Central memory CD8-positive, alpha-beta T cell (primary cell): ENCODE measurements at places on chromosomes 1 and 21.
A peak's percentile ranks its signal among the peaks of the same experiment; 100 is the strongest.

GRCh38 chr1:91803123-91803522 is 82.8 kb downstream of the TGFBR3 start:
- peak overlapping the region; percentile 82 for H3K4me3 ChIP-seq
- H3K27me3 ChIP-seq: no peaks in the 10 kb centered on the region
- peak overlapping the region; percentile 99 for H3K27ac ChIP-seq
- peaks cover 64% of the 10 kb centered on the region for H3K4me1 ChIP-seq

DNA sequence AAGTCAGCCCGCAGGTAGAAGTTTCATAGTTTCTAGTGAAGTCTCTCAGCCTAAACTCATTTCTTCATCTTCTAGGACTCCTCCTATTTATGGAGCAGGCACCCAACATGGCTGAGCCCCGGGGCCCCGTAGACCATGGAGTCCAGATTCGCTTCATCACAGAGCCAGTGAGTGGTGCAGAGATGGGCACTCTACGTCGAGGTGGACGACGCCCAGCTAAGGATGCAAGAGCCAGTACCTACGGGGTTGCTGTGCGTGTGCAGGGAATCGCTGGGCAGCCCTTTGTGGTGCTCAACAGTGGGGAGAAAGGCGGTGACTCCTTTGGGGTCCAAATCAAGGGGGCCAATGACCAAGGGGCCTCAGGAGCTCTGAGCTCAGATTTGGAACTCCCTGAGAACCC is 7.2 kb downstream of the CGN start:
- H3K27me3 ChIP-seq: no peaks in the 10 kb centered on the region
- no peak overlapping the region for H3K4me3 ChIP-seq
- H3K27ac ChIP-seq: no peak overlapping the region
- DNase-seq: no peak
- peaks cover 6% of the 10 kb centered on the region for H3K4me1 ChIP-seq

DNA sequence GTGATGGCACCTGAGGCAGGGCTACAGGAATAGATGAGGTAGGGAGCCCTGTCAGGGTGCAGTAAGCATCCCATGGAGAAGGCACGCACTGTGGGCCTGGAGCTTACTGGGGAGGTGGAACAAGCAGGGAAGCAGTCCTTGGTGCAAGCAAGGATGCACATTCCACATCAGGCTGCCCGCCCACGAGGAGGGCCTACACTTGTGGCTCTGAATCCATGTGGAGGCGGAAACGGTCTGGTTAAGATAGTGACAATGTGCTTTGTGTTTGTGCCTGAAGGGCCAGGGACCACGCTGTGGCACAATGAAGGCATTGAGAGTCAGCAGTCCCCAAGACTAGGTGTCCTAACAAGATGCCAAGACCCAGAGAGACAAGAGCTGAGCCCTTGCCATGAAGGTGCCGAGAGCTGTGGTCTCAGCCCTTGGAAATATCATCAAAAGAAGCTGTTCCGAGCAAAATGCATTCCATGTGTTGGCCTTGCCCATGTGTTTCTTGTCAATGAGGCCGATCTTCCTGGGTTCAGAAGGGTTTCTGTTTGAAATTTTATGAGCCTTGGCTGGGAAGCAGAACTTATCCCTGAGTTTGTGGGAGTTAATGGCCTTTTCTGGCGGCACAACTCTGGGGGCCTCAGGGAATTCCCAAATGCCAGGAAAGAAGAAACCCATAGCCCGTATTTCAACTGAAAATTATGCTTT is 111.9 kb downstream of the NGF start:
- no peak for DNase-seq
- H3K27ac ChIP-seq: no peak overlapping the region
- no peaks in the 10 kb centered on the region for H3K36me3 ChIP-seq

DNA sequence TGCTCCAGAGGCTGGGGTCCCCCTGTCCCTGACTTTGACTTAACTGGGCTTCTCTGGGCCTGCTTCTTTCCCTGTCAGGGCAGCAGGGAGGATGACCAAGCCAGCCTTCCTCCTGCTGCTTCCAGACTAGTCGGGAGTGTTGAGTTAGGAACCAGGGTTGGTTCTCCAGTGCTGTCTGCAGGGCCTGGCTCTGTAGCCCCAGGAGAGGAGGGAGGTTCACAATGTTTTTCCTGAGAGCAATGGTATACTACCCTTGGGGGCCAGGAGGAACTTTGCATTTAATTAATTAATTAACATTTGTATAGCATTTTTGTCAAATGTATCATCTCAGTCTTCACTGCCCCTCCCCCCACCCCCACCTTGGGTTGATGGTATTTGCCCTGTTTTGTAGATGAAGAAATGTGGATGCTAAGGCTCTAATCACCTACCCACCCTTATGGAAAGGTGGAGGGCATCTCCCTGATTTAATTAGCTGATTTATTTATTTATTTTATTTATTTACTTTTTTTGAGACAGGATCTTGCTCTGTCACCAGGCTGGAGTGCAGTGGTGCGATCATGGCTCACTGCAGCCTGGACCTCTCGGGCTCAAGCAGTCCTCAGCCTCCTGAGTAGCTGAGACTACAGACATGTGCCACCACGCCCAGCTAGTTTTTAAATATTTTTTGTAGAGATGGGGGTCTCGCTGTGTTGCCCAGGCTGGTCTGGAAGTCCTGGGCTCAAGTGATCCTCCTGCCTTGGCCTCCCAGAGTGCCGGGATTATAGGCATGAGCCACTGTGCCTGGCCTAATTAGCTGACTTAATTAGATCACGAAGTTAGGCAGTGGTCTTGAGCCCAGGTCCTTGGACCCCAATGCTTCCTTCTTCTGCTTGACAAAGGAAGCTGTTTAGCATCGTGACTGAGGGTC is 6.6 kb downstream of the H6PD start:
- H3K27ac ChIP-seq: no peak overlapping the region
- no peak for DNase-seq
- H3K27me3 ChIP-seq: no peaks in the 10 kb centered on the region
- H3K4me1 ChIP-seq: peaks cover 47% of the 10 kb centered on the region
- no peak overlapping the region for H3K4me3 ChIP-seq

DNA sequence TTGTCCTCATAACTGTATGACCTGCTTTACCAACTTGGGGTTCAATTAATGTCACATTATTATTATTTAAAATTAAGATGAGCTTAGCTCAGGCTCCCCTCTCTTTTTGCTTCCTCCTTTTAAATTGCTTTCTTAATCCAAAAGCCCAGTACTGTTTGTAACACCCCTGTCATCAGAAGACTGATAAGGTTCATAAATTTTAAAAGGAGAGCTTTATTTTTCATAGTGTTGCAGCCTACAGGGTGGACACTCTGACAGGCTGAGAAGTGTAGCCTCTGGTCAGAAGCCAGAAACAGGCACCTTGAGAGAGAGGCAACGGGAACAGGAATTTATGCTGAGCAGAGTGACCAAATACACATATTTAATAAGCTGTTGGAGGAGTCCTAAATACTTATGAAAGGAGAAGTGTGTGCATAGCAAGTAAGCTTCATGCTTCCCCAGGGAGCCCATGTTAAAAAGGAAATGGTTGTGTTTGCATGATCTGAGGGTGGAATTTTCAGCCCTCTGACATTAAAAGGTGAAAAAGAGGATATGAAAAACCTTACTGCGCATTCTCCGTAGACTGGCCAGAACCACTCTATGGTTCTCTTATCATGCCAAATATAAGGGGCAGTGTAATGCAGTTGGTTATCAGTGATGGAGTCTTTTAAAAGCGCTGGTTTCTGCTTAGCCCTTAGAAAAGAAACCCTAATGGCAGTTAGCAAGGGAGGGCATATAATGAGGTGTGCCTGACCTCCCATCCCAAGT is 30.5 kb upstream of the FGGY start:
- peaks cover 10% of the 10 kb centered on the region for H3K27me3 ChIP-seq
- DNase-seq: no peak
- H3K36me3 ChIP-seq: no peaks in the 10 kb centered on the region
- H3K27ac ChIP-seq: no peak overlapping the region
- no peak overlapping the region for H3K4me3 ChIP-seq

GRCh38 chr1:60833173-60833572 is 249.2 kb upstream of the NFIA start:
- H3K4me3 ChIP-seq: peak overlapping the region; percentile 10
- no peak overlapping the region for H3K27ac ChIP-seq
- H3K36me3 ChIP-seq: peaks cover 2% of the 10 kb centered on the region
- peaks cover 34% of the 10 kb centered on the region for H3K27me3 ChIP-seq
- H3K4me1 ChIP-seq: peaks cover 6% of the 10 kb centered on the region

- no peak overlapping the region for H3K4me3 ChIP-seq
- H3K27ac ChIP-seq: no peak overlapping the region
- no peak for DNase-seq
- no peaks in the 10 kb centered on the region for H3K4me1 ChIP-seq
- H3K36me3 ChIP-seq: no peaks in the 10 kb centered on the region
These were observed 529.8 kb upstream of the PRMT6 start for GRCh38 chr1:106526650-106527049.

GRCh38 chr1:46790446-46791101 is 8.3 kb upstream of the CYP4B1 start:
- no peak overlapping the region for H3K4me3 ChIP-seq
- no peak for DNase-seq
- peaks cover 70% of the 10 kb centered on the region for H3K27me3 ChIP-seq
- H3K36me3 ChIP-seq: no peaks in the 10 kb centered on the region

DNA sequence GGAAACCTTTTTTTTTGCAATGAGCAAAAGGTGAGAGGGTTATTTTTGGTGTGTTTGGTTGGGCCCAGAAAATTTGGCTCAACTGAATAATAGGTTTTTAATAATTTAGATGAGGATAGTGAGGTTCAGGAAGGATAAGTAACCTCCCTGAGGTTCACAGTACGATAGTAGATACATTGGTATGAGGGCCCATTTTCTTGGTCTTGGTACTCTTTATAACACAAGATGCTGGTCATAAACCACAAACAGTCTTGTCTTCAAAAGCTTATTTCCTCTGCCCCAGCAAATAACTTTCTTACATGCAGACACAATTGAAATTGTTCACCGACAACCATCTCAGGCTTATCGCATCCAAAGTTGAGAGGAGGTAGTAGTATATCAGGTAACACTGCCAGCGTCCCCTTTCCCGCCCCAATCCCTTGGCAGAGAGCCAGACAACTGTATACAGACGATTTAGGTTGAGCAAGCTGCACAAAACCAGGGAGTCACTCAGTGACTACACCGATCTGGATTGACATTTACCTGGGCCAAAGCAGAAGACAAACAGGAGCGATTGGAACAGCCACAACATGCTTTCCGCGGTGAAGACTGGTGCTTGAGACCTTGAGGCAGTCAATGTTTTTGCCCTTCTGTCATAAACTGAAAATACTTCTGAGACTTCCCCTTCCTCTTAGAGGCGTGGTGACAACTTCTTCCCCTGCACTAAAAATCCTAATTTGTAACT is at the start of gene SLAMF6:
Gene SLAMF6, minus strand, starts transcription at position 634 of the 724 bp plus-strand sequence. Its CDS starts 63 bp downstream, at position 571.
- no peaks in the 10 kb centered on the region for H3K27me3 ChIP-seq
- H3K36me3 ChIP-seq: peaks cover 24% of the 10 kb centered on the region
- peak within 1 kb of the TSS; percentile 87 for H3K27ac ChIP-seq
- DNase-seq: no peak
- peak within 1 kb of the TSS; percentile 88 for H3K4me3 ChIP-seq

DNA sequence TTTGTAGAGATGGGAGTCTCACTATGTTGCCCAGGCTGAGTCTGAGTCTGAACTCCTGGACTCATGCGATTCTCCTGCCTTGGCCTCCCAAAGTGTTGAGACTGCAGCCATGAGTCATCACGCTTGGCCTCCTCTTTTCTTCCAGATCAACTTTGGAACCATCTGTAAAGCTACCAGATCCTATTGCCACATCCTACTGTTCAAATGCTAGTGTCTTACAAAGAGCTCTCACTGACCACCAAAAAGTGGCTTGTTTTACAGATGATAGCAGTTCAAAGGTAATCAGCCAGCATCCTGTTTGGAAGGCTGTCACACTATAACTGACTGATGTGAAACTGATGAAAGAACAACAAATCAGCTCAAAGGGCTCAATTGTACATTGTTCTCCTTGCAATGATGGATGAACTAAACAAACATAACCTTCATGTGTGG is 221.6 kb downstream of the AKT3 start:
- no peak for DNase-seq
- no peaks in the 10 kb centered on the region for H3K27me3 ChIP-seq
- no peaks in the 10 kb centered on the region for H3K4me1 ChIP-seq
- peaks cover 21% of the 10 kb centered on the region for H3K36me3 ChIP-seq
- no peak overlapping the region for H3K27ac ChIP-seq

DNA sequence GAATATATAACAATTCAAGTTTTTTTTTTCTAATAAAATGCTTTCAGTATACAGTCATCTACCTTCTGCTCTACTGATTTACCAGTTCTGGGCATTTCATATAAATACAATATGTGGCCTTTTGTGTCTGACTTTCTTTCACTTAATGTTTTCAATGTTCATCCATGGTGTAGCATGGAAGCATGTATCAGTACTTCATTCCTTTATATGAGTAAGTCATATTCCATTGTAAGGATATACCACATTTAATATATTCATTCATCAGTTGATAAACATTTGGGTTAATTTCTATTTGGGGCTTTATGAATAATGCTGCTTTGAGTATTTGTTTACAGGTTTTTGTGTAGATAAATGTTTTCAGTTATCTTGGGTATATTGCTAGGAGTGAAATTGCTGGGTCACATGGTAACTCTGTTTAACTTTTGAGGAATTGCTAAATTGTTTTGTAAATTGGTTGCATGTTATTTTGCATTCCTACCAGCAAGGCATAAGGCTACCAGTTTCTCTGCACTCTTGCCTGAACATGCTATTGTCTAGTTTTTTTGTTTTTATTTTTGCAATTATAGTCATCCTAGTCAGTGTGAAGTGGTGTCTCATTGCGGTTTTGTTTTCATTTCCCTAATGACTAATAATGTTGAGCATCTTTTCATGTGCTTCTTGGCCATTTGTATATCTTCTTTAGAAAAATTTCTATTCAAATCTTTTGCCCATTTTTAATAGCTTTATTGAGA is 206.1 kb downstream of the TM2D1 start:
- H3K36me3 ChIP-seq: no peaks in the 10 kb centered on the region
- no peaks in the 10 kb centered on the region for H3K4me1 ChIP-seq
- no peak for DNase-seq
- H3K27me3 ChIP-seq: peaks cover 7% of the 10 kb centered on the region
- H3K4me3 ChIP-seq: no peak overlapping the region
- no peak overlapping the region for H3K27ac ChIP-seq

GRCh38 chr1:28668191-28668955 is at the start of gene GMEB1:
TSS of gene GMEB1 (plus strand) at chr1:28668784. CDS start at chr1:28683613, 14,829 bp downstream.
- peaks cover 17% of the 10 kb centered on the region for H3K4me1 ChIP-seq
- peak; percentile 69 for DNase-seq
- H3K27me3 ChIP-seq: no peaks in the 10 kb centered on the region
- H3K27ac ChIP-seq: peak within 1 kb of the TSS; percentile 91
- H3K36me3 ChIP-seq: peaks cover 9% of the 10 kb centered on the region

GRCh38 chr21:42389449-42389835 is 6.4 kb downstream of the TMPRSS3 start:
- no peak overlapping the region for H3K27ac ChIP-seq
- DNase-seq: no peak
- no peaks in the 10 kb centered on the region for H3K36me3 ChIP-seq
- H3K4me1 ChIP-seq: peaks cover 13% of the 10 kb centered on the region

DNA sequence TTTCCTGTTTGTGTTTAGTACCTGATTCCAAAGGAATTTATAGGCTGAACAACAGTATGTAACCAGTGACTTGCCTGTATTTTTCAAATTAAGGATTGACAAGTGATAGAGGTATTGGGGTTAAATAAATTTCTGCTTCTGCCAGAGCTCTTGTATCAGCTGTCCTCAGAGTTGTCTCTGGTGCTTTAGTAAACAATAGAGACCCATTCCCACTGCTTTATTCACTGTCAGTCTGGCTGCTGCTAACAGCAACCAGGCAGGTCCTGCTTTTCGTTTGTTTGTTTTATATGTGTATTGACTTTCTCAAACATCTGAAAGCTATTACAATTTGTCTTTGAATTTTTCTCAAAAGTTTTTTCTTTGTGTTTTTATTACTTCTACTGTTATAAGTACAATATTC is 76.1 kb downstream of the OLFM3 start:
- DNase-seq: no peak
- H3K4me3 ChIP-seq: no peak overlapping the region
- no peak overlapping the region for H3K27ac ChIP-seq
- H3K36me3 ChIP-seq: no peaks in the 10 kb centered on the region
- H3K4me1 ChIP-seq: no peaks in the 10 kb centered on the region
